ENCODE measurements at places on chromosomes 11 and 22.

DNA sequence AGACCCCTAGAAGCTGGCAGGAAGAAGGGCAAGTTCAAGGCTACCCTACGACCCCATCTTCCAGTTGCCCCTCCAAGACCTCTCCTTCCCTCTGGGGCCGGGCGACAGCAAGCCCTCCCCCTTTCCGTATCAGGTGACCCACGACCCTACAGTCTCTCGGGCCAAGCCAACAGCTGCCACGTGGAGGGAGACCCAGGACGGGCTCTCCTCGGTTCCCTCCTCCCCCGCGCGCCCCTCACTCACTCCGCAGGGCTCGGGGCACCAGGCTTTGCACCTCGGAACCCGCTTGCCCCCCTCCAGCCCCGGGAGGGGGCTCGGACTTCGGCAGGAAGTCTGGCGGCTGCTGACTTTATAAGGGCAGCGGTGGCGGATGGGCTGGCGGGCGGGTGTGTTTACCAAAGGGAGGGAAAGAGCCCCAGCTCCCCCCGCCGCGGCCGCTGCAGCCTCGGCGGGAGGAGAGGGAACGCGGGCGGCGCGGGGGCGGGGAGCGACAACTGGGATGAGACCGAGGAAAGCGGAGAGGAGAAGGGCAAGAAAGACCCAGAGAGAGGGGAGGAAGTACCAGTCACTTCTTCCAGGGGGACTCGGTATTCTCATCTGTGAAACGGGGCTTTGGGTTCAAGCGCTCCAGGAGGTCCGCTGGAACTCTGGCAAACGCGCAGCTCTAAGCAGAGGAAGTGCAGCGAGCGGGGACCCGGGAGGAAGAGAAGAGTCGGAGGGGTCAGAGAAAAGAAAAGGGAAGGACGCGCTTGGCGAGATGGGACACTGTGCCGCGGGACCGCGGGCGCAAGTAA, 767 bp downstream of the SLC43A1 start:
- peak; percentile 37 for DNase-seq

DNA sequence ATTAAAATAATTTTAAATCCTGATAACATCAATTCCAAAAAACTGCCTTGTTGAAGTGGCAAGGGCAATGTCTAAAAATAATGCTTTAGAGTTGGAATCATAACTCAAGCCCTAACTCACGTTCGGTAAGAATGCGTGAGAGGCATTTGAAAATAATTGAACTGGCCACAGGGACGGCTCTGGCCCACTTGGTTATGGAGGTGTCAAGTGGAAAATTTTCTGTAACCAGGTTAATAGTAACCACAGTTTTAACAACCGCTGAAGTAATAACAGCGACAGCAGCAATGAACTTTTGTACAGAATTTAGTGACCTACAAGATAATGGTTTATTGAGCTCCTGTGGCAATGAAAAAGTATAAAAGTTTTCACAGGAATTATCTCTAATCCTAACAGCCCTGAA, 79.4 kb downstream of the ETS1 start:
- DNase-seq, result no peak

DNA sequence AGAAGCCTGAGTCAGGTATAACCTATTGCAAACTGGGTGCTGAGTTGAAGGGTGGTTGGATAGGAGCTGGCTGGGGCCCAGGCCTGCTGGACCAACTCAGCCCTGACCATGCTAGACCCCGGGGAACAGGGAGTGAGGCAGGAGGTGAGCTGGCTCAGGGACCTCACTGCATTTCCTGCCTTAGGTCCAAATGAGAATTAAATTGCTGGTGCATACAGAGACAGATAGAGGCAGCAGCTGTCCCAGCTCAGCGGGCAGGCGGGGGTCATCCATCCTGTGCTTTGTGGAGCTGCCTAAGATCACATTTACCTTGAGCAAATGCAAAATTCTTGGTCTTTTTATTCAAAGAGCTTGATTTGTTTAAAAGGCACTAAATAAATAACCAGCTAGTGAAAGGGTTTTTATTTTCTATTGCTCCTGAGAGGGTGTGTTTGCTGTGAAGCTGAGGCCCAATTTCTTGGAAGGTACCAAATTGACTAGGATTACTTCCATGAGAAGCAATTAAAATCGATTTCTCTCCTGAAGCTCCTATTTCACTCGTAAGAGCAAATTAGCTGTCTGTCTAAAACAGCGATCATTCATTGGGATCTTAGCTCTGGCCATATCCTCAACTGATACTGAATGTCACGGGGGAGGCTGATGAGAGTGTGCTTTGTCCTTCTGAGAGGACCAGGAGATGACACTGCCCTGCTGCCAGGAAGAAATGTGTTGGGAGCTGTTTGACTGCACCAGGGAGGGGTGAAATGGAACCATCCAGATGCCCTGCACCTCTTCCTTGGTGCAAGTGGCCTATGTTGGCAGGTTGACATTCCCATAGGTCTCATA, 24.9 kb downstream of the USH1C start:
- no peak for DNase-seq

DNA sequence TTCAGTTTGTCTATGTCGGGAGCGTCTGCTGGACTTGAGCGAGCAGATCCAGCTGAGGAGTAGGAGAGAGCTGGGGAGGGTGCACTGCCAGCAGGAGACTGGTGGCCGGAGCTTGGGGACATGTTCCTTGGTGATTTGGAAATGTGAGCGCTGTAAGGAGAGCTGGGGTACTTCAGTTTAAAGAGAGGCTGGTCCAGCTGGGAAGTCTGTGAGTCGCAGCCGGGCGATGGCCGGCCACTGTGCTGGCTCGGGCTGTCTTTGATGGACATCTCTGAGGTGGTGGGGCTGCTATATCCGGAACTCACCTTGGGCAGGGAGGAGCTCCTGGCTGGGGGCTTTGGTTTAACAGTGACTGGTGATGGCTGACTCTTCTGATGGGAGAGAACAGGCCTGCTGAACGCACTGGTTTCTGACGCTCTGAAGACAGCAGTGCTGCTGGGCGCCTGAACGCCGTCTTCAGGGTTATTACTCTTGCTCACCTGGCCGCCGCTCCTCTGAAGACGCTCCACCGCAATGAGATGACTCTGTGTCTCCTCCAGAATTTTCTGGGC, 63.6 kb upstream of the PITPNB start:
- DNase-seq, result no peak

GRCh38 chr22:46041642-46042041, 64.7 kb upstream of the WNT7B start:
- DNase-seq, result no peak

DNA sequence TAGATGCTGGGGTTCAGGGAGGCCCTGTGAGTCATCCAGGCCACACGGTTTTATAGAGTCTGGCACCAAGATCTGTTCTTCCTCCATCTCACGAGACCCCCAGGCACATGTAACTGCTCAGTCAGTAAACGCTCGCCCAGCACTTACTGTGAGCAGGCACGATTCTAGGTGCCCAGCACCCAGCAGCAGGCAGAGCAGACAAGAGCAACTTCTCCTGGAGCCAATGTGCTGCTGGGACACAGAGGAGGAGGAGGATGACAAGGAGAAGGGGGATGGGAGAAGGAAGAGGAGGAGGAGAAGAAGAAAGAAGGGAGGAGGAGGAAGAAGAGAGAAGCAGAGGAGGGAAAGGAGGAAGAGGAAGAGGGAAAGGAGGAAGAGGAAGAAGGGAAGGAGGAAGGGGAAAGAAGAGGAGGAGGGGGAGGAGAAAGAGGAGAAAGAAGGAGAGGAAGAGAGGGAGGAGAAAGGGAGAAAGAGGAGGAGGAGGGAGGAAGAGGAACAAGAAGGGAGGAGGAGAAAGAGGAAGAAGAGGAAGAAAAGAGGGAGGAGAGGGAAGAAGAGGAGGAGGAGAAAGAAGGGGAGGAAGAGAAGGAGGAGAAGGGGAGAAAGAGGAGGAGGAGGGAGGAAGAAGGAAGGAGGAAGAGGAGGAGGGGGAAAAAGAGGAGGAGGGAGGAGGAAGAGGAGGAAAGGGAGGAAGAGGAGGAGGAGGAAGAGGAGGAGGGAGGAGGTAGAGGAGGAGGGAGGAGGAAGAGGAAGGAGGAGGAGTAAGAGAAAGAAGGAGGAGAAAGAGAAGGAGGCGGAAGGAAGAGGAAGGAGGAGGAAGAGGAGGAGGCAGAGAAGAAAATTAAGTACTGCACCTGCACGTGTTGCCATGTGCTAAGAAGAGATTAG, 77.6 kb upstream of the RTL6 start:
- no peak for DNase-seq

DNA sequence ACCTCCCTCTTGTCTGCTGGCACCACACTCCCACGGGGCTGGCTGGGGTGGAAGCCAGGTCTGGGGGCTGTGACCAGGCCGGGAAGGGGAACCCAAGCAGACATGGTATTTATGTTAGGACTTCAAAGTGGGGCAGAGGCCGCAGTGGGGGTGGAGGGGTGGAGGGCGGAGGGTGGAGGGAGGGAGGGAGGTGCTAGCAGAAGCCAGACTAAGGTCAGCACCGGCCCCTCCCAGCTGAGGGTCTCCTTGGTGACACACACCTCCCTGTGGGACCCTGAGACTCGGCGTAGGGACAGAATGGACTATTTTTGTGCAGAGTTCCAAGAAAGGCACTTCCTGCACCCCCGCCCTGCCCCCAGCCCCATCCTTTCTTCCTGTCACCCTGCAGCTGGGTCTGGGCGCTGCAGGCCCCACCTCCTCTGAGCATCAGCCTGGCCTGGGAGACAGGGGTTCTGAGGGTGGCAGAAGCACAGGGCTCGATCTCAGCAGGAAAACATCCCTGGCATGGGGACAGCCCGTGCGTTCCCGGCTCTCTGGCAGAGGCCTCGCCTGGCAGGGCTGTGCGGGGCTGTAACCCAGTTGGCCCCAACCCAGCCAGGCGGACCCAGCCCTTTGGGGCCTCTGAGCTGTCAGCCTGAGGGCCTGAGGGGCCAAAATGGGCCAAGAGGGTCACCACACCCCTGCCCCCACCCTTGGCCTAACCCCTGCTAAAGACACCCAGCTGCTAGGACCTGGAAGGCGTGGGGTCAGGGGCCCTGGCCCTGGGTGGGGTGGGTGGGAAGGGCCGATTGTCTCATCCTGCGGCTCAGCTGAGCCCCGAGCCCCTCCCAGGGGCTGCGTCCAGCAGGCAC, 9.6 kb upstream of the CD248 start:
- no peak for DNase-seq

- DNase-seq, result no peak
Observed at GRCh38 chr11:132792341-132793140, 739.8 kb downstream of the OPCML start.

GRCh38 chr11:7056828-7057513, 31.8 kb upstream of the RBMXL2 start:
- DNase-seq, result no peak

DNA sequence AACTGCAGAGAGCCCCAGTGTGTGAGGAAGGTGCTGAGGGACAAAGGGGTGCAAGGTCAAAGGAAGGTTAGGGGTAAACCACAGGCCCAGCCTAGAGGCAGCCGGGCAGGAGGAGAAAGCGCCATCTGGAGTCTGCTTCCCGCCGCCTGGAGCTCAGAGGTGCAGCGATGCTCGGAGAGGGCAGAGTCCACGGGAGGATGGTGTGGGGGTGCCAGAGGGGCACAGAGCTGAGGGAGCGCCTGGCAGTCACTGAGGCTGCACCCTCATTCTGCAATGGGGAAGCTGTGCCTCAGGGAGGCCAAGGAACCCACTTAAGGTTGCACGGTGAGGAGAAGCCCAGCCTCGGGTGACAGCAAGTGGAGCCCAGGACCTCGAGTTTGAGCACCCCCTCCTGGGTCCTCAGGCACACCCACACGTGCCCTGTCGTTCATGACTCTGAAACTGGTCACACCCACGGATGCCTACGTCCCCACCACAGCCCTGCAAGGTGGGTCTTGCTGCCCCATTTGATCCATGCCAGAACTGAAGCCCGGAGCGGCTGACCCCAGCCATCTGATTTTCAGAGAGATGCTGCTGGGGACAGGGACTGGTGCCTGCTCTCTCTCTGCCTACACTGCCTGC, 1.6 kb downstream of the IL2RB start:
- DNase-seq, result peak; percentile 35

- no peak for DNase-seq
Observed at GRCh38 chr11:119343726-119344125, 2.8 kb downstream of the MFRP start.

DNA sequence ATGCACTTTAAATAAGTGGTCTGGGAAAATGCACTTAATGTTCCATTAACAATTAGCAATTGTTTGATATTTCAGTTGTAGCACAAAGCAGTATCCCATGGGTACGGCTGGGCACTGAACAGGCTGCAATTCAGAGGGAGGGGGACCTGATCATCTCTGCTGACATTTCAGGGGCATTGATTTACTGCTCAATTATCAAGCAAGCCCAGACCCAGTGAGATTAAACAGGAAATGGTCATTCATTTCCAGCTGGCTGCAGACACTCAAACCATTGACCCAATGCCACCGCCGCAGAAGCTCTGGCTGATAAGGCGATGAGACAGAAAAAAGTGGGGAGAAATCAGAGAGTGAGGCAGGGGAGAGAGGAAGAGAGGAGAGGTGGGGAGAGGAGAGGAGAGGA, 1.2 kb downstream of the GPR83 start:
- no peak for DNase-seq

DNA sequence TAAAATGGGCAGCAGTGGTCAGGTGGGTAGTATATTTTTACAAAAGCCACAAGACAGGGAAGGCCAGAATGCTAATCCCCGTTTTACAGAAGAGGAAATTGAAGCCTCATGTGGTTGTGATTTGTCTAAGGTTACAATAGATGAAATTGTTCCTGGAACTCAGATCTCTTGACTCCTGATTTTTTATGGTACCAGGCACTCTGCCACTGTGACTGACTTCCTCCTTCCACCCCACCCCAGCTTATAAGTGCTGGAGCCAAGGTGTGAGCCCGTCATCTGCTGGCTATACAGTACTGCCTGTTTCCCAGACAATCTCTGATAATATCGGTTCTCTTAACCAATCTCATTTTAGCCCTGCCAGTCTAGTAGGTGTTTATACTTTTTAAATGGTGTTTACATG, 1.9 kb downstream of the SLC5A1 start:
- DNase-seq, result no peak

DNA sequence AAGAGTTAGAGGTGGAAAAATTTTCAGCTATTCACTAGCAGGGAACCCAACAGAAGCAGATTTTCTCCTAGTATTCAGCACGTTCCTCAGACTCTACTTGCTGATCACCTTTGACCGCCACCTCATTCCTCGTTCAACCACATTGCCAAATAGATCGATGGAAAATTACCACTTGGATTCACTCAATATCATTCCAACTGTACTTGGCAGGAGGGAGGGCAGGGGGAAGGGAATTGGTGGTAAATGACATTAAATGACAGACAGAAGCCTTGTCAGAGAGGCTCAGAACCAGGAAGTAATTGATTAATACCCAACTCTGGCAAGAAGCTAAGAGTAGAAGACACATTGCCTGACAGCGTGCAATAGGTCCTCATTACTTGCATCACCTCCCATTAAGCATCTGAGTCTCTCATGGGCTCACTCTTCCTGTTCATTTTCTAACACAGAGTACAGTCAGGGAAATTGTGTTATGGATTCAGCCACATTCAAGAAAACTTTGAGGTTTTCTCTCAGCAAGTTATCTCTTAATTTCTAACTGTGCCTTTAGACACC, 240.5 kb upstream of the FAT3 start:
- no peak for DNase-seq
